H4 (cell line): ENCODE measurements at places on chromosomes 12 and 14.

DNA sequence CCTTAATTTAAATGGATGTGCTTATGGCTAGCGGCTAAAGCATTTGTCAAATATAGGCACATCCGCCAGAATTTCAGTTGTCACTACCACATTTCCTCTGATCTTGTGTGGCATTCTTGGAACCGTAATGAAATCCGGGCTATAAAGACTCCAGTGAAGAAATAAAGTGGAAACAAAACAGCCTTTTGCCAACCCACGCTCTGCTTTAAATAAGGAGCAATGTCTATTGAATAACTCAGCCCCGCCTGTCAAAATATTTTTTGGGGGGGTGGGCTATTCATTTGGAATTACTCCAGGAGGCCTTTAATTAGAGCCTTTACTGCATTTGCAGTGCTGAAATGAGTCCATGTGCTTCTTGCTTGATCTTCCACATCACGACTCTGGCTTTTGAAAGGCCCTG lies 179.6 kb upstream of the RPH3A start:
- no peak for DNase-seq

DNA sequence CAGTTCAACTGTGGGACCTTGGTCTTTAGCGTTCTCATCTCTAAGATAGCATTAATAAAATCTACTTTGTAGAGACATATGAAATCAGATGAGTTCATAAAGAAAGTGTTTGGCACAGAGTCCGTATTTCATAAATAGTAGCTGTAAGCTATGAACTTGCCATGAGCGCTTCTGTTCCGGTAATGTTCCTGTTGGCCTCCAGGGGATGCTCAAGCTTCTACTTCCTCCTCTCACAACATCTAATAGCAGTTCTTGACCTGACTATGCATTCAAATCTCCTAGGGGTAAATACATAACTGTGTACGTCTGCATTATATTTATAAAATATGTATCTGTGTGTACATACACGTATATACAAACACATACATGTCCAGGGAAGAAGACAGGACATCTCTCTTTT lies 288.2 kb upstream of the TMPO start:
- DNase-seq: no peak

DNA sequence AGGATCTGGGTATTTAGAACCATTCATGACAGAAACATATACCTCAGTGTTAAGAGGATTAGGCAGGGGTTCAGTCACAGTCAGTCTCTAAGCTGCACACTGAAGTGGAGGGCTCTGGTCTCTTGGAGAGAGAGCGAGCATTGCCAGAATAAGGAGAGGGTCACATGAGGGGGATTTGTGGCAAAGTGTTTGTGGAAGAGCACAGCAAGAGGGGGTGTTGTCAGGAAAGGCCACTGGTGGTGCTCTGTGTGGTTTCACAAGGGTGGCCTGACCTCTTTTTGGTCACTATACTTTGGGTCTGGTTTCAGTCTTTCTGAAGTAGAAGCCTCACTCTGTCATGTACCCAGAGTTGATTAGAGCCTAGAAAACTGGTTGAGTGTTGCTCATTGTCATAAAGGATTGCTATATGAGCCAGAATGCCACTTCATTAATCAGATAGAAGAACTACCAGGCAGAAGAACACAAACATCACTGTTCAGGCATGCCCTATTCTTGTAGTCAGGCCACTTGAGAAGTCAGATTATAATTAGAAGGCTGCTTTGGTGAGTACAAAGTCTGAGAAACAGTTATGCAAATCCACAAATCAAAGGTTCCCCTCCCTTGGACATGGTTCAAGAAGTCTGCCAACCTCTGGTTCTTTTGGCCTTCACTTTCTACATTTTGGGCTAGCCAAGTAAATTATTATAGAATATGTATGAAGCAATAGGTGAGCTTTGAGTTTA lies 8.4 kb downstream of the TMEM19 start:
- DNase-seq: no peak

DNA sequence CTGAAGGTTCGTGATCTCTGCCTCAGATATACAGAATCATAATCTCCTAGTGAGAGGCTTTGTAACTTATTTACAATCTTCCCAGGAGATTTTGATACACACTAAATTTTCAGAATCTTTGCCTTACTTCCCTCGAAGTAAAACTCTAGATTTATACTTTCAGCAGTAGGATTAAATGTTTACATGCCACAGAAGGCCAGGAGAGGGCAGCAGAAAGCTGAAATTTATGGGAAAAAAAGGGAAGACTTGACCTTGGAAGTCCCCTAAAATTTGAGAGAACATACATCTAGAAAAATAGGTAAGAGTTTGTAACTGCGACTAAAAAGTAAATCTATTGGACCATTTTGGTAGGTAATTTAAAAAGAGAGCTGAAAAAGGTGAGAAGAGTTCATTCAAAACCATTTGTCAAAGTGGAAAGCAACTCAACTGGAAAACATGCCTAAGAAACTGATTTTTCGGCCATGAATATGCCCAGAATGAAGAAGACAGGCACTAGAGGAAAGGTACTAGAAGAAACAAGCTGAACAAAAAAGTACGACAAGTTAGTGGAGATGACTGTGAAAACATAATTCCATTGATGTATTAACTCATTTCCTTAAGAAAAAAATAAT lies 242.0 kb upstream of the MDGA2 start:
- peak; percentile 31 for DNase-seq

DNA sequence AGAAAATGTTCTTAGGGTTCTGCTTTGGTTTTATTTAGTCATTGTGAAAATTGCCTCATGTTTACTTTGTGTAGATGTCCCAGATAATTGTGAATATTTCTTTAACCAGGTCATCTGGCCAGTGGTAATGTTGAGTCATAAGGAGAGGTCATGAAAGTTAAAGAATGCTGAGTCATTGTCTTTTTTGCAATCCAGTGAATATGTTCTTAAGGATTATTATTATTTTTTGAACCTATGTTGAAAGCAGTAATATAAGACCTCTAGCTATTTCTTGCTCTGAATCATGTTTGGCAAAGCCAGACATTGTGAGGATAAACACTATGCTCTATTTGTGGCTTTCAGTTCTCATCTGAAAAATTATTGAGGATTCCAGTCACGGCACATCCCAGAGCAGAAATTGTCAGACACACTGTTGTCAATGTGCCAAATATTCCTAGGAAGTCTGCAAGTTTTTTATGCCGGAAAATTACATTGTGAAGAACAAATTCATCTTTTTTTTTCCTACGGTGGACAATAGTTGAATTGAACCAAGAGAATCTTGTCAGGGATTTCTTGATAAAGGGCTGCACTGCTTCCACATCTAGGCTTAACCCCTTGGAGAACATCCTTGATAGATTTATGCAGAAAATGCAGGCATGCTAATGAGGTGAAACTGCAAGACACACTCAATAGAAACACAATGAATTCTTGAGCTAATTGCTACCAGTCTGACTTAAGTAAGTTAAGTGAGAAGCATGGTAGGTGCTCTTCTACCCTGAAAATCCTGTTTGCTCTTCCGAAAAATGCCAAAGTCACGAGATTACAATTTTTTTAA lies 369.6 kb downstream of the ATP23 start:
- peak; percentile 96 for DNase-seq

GRCh38 chr14:101926620-101927019 lies 37.8 kb upstream of the DYNC1H1 start:
- DNase-seq: no peak

- DNase-seq: no peak
Observed at GRCh38 chr12:74526535-74526934, 11.1 kb upstream of the ATXN7L3B start.

GRCh38 chr14:67151082-67151666 lies 38.1 kb upstream of the GARIN2 start:
- no peak for DNase-seq

GRCh38 chr14:34872822-34873588 lies 2.2 kb downstream of the BAZ1A start:
- DNase-seq: no peak

DNA sequence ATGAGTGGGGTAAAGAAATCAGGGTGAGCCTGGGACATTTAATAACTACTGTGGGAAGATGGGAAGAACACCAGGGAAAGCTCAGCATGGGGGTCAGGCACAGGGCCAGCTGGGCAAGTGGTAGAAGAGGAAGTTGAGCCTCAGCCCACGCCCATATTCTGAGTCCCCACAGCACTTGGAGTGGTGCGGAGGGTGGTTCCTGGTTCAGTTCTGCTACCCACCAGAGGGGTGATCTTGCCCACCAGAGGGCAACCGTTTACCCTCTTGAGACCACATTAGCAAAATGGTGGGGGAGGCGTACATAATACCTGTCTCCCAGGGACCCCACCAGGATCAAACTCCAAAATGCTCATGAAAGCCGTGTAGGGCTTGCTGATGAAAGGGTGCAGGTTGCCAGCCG lies 16.8 kb upstream of the ANKRD33 start:
- no peak for DNase-seq

DNA sequence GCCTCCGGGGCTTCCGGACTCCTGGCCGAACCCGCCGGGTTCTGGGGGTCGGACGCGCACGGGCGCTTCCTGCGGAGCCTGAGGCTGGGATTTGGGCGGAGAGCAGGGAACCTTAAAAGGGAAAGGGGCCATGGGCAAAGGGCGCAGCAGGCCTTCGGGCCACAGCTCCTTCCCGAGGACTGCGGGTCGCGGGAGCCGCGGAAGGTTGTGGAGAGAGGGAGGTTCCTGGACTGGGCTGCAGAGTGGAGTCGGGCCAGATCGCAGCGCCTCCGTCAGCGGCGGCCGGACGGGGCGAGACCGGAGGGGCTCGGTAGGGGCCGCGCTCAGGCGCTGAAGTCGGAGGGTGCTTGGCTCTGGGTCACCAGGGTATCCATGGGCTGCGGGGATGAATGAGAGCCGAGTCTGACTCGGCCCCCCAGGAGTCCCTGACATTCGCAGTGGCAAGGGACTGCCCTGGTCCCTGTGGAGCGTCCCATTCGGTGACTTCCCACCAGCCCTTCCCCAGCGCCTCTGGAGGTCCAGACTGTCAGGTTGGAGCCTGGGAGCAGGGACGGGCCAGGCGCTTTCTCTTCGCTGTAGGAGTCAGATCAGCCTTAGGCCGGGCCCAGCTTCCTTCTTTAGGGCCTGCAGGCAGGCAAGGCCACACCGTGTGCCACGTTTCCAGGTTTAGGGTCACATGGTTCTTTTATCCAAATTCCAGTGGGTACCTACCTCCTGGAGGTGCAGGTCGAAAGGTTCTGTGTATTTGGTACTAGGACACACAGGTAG lies 938 bp upstream of the SLC25A29 start:
- DNase-seq: no peak

DNA sequence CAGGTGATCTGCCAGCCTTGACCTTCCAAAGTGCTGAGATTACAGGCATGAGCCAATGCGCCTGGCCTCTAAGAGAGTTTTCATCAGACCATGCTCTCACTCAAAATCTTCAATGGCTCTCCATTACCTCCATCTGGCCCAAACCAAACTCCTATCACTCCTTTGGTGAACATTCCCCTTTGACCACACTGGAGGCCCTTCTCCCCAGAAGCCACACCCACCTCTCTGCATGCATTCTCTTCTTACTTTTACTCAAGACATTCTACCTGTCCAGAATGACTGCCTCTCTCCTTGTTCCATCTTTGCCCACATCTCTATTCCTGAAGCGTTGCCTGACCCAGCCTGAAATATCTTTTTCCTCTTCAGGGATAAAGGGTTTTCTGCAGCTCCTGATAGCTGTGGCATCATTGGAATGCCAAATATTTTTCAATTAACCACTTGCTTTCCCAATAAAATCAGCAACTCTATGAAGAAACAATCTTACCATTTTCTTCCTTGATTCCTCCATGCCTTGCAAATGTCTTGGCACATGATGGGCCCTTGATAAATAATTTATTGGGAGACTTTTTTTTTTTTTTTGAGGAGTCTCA lies 15.5 kb downstream of the PLEK2 start:
- DNase-seq: no peak

DNA sequence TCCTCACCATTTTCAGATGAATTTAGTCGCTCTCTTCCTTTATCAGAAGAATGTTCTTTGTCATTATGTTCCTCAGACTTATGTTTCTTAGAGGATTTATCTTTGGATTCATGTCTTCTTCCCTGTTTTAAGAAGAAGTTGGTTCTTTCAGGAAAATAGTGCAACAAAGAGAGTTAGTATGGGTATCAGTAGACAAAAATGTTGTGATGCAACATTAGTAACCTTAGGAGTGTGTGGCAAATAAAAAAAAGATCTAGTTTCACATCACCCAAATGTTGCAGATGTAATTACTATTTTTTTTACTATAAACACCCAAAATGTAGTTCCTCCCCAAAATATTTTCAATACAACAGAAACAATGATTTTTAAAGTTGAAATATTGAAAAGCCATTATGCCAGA lies 7.8 kb downstream of the RSRC2 start:
- no peak for DNase-seq

DNA sequence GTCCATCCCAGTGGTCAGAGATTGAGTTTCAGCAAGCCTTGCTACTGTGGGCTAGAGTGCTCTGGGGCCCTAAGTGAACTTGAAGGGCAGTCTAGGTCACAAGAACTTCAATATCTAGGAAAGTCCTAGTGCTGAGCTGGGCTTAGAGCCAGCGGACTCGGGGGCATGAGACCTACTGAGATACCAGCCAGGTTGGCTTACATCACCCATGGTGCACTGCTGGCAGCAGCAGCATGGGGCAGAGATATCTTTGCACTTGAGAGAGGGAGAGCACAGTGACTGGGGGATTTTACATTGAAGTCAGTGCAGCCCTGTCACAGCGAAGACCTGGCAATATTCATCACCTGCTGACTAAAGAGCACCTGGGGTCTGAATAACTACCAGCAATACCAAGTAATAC lies 158.3 kb upstream of the PRKD1 start:
- no peak for DNase-seq

GRCh38 chr12:68529466-68529865 lies 81.2 kb upstream of the RAP1B start:
- DNase-seq: no peak

GRCh38 chr12:15700595-15700994 lies 88.6 kb downstream of the EPS8 start:
- peak; percentile 93 for DNase-seq

GRCh38 chr12:112198120-112198733 lies 72.9 kb downstream of the TRAFD1 start:
- DNase-seq: peak; percentile 35

DNA sequence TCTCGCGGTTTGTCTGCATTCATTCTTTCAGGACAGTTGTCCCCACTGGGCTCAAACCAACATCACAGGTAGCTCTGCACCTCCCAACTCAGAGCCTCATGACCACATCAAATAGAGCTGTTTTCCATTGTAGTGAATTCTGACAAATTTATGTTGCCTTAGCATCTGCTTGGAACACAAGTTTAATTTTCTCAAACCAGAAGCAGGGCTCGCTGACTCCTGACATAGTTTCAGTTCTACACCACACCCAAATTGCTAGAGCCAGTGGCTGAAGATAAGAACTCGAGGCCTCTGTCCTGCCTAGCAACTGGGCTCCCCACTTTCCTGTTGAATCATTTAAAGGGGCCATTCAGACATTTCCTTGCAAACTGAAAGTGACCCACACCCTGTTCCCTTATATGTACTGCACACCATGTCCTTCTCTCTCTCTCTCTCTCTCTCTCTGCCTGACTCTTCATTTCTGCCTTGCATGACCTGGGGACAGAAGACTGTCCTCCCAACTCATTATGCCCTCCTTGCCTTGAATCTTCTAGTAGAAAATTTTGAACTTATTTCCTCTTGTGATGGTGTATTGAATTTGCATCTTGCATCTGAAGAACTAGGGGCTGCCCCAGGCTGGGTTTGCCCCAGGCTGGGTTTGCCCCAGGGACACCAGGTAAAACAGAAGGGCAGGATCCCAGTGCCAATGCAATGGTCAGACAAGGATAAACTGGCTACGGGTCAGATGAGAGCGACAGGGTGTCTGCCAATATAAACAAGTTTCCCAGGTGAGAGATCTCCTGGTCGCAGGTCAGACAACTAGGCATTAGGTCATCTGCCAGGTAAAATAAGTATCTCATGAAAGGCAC lies 9.7 kb upstream of the WSCD2 start:
- DNase-seq: no peak

- no peak for DNase-seq
Observed at GRCh38 chr12:121325922-121326396, 26.3 kb downstream of the ANAPC5 start.

- no peak for DNase-seq
Observed at GRCh38 chr14:53331921-53332320, 178.8 kb upstream of the DDHD1 start.
